ENCODE measurements at places on chromosomes 1 and 21.

GRCh38 chr1:175788586-175789252 is 45.3 kb upstream of the TNR start:
- DNase-seq = no peak

GRCh38 chr21:38144193-38144592 is 112.6 kb upstream of the KCNJ15 start:
- no peak for DNase-seq

- peak; percentile 26 for DNase-seq
Measured at GRCh38 chr1:27349784-27350662, 8.2 kb downstream of the SYTL1 start.

GRCh38 chr1:207831517-207832327 is 79.2 kb downstream of the CD34 start:
- DNase-seq = no peak

GRCh38 chr1:107935396-107936064 is 29.4 kb downstream of the VAV3 start:
- no peak for DNase-seq

GRCh38 chr1:1777583-1777899 is 729 bp downstream of the NADK start:
- DNase-seq = no peak

DNA sequence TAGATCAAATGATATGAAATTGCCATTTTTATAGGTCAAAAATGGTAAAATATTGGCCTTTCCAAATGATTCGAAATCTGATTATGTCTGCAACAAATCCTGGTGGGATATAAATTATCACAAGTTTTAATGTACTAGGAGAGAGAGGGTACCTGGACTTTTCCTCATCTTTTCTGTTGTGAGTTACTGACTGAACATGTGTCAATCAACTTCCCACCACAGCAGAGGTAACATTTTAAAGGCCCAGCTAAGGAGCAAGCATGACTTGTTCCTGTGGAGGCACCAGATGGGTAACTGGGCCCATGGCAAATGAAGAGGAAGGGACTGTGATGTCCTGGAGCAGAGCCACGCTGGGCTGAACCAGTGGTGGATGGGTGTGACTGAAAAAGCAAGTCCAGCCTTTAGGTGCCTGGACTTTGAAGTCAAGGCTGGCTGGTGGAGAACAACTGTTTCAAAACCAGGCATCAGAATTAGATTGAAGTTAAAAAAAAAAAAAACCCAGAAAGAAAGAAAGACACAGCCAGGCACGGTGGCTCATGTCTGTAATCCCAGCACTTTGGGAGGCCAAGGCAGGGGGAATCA is 6.6 kb downstream of the MR1 start:
- DNase-seq = no peak

- DNase-seq = no peak
Measured at GRCh38 chr21:37251294-37251634, 15.9 kb downstream of the VPS26C start.

DNA sequence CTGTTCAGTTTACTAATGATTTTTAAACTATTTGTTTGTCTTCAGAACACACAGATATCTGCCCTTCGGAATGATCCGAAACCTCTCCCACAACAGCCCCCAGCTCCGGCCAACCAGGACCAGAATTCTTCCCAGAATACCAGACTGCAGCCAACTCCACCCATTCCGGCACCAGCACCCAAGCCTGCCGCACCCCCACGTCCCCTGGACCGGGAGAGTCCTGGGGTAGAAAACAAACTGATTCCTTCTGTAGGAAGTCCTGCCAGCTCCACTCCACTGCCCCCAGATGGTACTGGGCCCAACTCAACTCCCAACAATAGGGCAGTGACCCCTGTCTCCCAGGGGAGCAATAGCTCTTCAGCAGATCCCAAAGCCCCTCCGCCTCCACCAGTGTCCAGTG is 51.6 kb downstream of the ACP6 start:
- no peak for DNase-seq

DNA sequence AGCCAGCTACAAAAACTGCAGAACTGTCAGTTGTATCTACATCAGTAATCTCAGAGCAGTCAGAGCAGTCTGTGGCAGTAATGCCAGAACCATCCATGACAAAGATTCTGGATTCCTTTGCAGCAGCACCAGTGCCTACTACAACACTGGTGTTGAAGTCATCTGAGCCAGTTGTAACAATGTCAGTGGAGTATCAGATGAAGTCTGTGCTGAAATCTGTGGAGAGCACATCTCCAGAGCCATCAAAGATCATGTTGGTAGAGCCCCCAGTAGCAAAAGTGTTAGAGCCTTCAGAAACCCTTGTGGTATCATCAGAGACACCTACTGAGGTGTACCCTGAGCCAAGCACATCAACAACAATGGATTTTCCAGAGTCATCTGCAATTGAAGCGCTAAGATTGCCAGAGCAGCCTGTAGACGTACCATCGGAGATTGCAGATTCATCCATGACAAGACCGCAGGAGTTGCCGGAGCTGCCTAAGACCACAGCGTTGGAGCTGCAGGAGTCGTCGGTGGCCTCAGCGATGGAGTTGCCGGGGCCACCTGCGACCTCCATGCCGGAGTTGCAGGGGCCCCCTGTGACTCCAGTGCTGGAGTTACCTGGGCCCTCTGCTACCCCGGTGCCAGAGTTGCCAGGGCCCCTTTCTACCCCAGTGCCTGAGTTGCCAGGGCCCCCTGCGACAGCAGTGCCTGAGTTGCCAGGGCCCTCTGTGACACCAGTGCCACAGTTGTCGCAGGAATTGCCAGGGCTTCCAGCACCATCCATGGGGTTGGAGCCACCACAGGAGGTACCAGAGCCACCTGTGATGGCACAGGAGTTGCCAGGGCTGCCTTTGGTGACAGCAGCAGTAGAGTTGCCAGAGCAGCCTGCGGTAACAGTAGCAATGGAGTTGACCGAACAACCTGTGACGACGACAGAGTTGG is 7.3 kb downstream of the SON start:
- no peak for DNase-seq

DNA sequence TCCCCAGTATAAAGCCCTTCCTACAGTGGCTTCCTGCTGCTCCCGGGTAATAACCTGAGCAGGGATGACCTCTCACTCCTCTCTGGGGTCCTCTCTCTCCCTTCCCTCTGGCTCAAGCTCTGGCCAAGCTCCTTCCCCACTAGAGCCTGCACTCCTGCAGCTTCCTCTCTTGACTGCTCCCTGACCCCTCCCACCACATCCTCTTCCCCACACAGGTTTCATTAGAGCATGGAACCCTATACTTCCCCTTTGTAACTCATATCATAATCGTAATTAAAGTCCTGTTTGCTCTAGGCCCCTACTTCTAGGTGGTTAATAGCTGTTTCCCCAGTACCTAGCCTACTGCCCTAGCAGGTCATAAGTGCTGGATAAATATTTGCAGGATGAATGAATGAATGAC is 146.2 kb downstream of the C1orf21 start:
- no peak for DNase-seq

DNA sequence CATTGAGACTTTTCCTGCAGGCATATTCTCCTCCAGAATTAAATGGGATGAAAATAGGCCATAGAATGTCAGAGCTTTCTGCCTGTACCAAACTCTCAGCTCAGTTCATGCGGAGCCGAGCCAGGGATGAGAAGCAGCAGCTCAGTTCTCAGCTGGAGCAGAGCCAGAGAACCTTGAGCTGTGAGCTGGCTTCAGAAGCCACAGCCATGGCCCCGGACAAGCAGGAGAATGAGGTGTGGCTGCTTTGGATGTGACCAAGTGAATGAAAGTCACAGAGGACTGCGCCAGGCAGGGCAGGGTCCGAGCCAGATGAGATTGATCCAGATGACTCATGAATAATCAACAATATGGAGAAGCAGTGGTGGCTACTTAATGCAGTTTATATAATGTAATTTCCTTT is 633.8 kb downstream of the NCAM2 start:
- no peak for DNase-seq

DNA sequence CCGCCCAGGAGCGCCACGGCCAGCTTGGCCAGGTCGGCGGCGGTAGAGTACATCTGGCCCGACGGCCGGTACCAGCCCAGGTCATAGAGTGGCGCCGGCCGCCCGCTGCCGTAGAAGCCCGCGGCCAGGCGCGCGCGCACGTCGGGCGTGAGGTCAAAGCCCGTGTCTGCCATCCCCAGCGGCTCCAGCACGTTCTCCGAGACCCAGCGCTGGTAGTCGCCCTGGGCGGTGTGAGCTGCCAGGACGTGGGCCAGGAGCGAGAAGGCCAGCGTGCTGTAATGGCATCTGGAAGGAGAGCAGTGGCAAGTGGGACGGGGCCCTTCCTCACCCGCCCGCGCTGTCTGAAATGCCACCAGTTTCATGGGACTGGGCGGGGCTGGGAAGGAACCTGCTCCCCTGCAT is 18.9 kb downstream of the LACTBL1 start:
- DNase-seq = no peak

DNA sequence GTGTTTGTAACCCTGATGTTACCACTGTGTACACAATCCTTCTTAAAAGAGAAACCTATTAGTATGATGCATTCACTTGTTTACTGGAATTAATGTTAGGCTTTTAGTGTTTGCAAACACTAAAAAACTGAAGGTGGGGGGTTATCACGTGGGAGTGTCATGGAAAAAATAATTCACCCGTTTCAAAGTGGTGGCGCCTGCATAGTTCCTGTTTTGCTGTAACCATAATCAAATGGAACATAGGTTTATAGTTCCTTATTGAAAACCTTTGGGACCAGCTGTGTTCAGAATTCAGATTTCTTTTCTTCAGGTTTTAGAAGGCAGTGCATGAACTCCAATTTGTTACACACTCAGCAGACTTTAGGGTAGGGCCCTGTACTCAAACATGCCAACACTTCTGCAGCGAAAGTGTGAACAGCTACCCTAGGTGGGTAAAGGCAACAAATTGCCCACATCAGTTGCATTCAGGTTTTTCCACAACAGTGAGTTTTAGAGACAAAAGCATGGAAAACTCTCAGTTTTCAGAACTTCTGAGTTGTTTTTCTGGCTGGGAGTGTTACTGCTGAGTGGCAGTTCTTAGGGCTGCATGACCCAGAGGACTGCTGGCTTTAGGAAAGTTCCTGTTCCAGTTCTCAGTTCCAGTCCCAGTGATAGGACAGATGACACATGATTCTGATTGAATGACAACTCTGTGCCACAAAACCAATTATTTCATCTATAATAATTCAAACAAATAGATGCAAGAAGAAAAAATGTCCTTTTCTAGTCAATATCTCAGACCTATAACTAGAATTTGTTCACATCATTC is 29.1 kb upstream of the IVNS1ABP start:
- no peak for DNase-seq
